NCI-H748 treated with DMSO at 0.1 percent for 48 hours (cell line): ENCODE measurements at places on chromosomes 11 and 22.

DNA sequence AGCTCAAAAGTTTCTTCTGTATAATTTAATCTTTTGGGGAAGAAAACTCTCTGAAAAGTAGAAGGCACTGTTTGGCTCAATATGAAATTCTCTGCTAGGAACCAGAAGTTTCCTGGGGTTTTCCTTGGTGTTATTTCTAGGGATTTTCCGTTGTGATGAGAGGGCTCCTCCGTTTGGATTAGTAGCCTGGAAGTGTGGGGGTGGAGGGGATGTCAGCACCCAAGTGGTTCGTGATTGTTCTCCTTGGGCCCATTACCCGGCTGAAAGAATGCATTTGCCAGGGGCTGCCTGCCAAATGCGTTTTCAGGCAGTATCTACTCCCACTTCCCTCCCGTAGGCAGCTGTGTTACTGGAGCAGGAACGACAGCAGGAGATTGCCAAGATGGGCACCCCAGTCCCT lies 4.3 kb downstream of the SF3B2 start:
- DNase-seq: no peak

DNA sequence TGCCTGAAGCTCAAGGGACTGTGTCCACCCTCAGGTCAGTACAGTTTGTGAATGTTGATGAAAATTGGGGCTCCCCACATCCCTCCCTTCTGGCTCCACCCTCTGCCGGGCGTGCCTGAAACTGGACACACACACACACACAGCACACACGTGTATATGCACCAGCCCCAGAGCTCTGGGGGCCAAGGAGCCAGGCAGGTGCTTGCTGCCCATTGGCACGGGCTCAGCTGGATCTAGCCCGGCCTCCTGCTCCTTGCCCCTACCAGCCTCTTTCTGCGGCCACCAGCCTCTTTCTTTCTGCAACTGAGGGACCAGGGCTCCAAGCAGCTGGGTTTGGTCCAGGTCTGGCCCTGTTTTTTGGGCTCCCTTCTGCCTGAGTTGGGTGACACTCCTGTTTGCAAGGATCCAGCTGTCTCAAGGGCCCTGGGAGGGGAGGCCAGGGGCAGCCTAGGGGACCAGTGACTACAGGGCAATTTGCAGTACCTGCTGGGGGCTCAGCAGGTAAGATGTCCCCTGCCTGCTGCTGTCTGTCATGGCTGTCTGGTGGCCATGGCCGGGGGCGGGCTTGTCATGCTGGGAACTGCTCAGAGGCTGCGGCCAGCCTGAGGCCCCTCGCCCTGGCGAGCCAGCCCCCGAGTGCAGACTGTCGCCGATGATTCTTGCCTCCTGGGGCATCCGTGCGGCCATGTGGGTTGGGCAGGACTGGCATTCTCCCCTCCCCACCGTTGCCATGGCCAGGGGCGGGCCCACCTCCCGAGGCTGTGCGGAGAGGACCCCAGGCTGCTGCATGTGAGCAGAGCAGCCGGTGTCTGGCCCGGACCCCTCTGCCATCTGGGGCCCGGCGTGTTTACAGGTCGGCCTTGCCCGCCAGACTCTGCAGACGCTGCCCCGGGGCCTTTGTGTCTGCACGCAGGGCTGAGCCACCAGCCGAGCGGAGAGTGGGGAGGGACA lies 51.5 kb upstream of the PPARA start:
- DNase-seq: no peak

DNA sequence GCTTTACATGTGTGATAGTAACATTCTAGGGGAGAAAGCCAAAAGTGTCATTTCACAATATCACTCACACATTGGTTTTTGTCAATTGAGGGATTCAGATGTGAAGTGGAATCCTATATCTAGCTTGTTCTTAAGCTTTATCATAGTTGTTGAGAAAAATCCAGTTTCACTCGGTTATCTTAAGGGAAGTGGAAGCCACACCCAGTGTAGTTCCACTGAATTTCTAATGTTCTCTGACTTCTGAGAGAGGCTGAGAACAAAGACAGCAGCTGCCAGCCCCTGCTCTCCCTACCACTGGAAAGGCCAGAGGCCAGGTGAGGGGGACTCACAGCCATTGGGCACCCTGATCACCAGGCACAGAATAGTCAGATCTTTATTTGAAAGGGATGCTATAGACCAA lies 53.7 kb downstream of the THAP12 start:
- DNase-seq: no peak

DNA sequence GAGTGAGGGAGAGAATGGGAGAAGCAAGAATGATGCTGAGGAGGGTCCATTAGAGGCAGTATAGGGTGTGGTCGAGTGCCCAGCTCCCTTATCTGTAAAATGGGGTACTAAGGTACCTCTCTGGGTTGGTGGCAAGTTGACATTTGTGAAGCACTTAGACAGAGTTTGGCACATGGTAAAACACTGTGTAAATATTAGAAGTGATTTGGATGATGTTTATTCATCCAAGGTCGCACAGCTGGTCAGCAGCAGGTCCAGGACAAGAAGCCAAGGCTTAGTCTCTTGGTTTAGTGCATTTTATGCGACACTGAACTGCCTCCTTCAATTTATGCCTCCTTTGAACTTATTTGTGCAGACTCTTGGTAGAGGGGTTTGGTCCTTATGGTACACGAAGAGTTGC lies 19.4 kb downstream of the KREMEN1 start:
- no peak for DNase-seq

DNA sequence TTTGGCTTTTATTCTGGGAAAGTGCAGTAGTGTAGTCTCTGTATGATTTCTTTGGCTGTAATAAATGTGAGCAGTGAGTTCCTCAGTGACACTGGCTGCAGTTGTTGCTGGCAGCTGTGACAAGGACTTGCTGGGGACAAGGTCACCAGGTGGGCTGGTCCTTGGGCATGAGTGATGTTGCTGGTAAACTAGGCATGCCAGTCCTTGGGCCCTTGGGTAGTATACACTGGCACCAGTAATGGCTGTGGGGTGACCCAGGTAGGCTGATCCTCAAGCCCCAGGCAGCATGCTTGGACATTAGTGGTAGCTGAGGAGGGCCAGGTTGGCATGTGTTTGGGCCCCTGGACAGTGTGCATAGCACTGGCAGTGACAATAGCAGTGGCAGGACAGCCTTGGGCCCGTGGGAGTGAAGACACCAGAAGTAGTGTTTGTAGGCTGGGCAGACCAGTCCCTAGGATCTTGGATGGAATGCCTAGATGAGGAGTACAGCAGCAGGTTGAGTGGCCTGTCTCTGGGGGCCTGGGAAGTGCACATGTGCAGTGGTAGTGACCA lies 164.3 kb downstream of the GUCY1A2 start:
- DNase-seq: no peak

GRCh38 chr11:62879235-62879978 lies 1.3 kb upstream of the SLC3A2 start:
- DNase-seq: no peak

DNA sequence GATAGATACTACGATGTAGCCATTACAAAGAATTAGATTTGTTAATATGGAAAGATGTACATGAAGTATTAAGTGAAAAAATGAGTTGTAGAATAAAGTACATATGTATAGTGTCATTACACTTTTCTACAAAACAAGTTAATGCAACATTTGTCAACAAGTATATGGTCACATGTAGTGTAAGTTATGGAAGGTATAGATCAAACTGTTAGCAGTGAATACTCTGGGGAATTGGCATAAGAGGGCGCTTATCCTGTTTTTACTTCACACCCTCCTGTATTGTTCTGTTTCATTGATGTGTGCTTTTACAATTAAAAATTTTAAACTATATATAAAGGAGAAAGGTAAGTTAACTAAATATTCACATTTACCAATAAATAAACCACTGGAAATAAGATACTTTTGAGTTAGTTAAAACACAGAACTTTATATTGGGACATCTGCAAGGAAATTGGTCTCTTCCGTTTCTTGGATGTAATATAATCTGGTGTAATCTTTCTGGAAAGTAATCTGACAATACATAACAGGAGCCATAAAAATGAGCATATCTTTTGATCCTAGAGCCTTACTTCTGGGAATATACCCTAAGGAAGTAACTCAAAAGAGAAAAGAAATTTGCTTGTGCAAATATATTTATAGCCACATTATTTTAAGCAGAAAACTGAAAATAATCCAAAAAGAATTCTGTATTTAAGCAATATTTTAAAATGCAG lies 34.5 kb downstream of the CSTPP1 start:
- no peak for DNase-seq

DNA sequence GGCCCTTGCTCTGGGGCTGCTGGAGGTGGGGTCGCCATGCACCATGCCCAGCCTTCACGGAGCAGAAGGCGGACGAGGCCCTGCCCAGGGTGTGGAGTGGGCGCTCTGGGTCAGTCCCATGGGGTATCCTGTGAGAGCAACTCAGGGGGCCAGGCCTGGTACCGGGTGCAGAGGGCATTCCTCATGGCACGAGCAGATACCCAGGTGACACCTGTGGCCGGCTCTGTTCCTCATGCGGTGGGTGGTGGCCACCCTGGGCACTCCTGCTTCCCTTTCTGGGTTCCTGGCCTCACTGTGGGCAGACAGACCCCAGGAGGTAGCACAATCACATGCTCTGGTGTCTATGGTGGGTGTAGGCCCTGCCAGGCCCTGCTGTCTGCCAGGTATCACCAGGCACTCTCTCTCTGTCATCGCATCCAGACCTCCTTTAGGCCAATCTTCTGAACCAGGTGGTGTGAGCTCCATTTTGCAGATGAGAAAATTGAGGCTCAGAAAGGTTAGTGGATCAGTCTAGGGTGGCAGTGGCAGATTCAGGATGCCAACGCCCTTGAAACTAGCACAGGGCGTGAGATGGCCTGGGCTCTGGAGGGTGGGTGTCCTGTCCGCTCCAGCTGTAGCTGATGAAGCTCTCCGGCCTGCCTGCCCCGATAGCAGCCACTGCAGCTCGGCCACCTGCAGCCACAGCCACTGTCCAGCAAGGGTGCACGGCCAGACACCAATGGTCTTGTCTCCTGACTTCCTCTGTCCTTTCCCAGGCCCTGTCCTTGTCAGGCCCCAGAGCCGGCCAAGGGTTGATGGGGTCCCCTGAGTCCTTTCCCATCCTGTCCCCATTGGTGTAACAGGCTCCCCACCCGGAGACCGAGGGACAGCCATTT lies 15.1 kb downstream of the DGKZ start:
- DNase-seq: no peak

DNA sequence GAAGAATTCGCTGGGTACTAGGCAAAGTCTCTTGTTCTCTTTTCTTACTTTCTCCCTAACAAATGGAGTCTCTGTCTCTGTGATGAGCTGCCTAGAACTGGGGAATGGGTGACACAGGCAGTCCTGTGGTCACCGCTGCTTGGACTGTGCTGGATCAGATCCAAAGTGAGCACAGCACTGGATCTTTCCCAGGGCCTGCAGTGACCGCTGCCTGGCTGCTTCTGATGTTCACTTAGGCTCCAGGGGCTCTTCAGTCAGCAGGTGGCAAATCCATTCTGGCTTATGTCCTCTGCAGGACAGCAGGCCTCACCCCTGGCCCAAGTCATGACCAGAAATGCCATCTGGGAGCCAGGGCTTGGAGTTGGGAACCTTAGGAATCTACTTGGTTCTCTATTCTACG lies 61.5 kb downstream of the EXT2 start:
- no peak for DNase-seq

- no peak for DNase-seq
These were observed 14.7 kb upstream of the ST14 start for GRCh38 chr11:130144861-130145281.

DNA sequence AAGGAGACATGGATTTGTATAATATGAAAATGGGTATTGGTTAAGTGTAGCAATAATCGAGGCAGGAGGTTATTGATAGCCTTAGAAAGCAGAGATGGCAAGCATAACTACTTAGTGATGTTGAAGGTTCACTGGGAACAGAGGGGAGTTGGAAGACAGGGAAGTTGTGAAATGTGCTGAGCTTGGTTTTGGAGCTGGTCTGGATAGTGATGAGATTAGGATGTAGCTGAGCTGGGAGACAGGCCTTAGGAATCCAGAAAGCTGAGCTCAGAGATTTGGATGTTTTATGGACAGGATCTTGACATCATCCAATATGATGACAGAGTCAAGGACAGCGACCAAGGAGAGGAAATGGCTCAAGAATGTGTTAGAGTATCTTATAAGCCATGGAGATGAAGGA lies 113.1 kb downstream of the ARHGAP42 start:
- DNase-seq: no peak

DNA sequence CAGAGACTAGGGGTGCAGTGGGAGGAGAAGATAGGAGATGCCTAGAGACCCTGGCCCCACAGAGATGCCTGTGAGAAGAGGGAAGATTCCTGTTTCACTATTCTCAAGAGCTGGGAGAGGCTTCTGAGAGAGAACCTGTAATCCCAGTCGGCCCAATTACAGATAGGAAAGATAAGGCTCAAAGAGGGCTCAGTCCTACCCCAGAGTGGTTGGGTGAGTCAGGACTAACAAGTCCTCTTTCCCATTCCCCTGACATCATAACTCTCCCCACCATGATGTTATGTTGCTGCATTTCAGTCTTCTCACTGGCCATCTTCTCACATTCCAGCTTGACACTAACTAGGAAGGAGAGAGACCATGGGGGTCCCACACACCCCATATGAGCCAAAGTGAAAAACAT lies 17.9 kb downstream of the ARHGEF12 start:
- DNase-seq: no peak

GRCh38 chr11:64207256-64208085 lies 950 bp downstream of the FERMT3 start:
- no peak for DNase-seq

- DNase-seq: no peak
These were observed 2.7 kb upstream of the PPP6R3 start for GRCh38 chr11:68457898-68458249.

- DNase-seq: no peak
These were observed 44.4 kb downstream of the VSIG10L2 start for GRCh38 chr11:125990244-125990643.

DNA sequence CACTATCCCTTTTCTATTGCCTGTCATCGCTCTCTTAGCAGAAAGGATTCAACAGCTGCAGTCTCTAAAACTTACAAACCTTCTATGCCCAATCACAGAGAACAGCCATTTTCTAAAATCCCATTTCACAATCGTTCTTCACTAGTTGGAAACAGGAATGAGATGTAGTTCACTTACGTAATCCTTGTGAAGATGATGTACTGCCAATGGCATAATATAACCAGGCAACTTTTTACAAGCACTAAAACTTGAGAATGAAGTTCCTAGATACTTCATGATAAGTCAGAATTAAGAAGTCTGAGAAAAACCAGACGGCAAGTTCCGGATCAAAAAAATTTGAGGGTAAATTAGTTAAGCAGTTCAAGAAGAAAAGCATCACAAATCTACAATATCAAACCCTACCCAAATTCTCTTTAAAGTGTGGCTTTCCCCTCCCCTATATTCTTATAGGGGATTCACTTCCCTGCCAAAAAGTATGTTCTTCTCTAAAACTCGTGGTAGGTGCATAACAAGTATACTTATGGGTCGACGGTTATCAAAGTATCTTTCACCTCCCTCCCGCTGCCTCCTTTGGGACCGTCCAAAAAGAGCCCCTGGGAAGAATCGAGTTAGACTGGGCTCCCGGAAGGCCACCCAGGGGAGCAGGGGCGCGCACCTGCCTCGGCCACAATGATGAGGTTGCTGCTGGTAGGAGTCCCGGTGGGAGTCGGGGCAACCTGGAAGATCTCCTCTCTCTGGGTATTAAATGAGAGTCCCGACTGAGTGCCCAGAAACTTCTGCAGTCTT lies 666 bp downstream of the MSANTD4 start:
- no peak for DNase-seq

- DNase-seq: no peak
These were observed 7.4 kb downstream of the BARX2 start for GRCh38 chr11:129383060-129383459.
